KBM-7 (cell line): ENCODE measurements at places on chromosomes 7 and 10.

GRCh38 chr10:18418541-18419215 lies 232.7 kb downstream of the NSUN6 start:
- DNase-seq = peak; percentile 75

DNA sequence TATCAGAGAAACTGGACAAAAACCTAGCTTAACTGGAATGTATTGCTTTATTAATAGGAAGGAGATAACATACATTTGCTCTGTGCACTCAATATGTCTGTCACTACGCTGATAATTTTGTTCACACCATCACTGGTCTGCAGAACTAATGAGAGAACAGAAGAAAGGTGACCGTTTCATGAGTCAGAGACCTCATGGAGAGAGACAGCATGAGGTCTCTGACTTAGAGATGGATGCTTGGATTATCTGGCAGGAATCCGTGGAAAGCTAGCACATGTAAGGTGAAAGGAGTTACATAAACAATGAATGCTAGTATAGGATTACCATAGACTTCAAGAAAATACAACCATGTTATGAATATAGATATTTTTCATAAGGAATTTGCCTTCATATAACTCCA lies 947.3 kb downstream of the IPMK start:
- no peak for DNase-seq

- no peak for DNase-seq
These were observed 24.4 kb upstream of the ZMIZ2 start for GRCh38 chr7:44724276-44724675.

- no peak for DNase-seq
These were observed 93.4 kb downstream of the FAM107B start for GRCh38 chr10:14681305-14681704.

- no peak for DNase-seq
These were observed 9.9 kb upstream of the PRKAG2 start for GRCh38 chr7:151886783-151887182.

DNA sequence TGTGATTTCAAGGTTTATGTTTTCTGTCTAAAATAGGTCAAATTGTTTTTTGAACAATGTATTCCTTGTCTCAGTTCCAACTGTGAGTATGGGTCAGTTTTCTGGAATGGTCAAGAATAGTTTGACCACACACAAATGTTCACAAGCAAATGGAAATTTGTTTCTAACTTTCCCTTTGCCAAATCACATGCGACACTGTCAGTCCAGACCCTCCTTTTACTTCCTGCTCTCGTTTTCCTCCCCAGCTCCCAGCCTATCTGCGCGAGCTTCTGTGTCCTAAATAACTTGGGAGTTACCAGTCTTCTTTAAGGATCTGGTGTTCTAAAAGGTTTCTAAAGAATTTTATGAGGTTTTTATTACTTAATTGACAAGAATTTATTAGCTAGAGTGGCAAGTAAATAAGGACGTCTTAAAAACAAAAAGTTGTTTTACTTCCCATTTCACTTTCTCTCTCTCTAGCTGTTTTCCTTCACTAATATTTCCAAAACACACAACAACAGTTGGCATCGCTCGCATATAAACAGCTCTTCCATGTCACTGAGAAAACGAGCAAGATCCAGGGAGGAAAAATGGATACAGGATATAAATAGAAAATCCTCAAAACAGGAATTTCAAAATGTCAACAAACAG lies 266.1 kb upstream of the KLF6 start:
- DNase-seq = no peak

DNA sequence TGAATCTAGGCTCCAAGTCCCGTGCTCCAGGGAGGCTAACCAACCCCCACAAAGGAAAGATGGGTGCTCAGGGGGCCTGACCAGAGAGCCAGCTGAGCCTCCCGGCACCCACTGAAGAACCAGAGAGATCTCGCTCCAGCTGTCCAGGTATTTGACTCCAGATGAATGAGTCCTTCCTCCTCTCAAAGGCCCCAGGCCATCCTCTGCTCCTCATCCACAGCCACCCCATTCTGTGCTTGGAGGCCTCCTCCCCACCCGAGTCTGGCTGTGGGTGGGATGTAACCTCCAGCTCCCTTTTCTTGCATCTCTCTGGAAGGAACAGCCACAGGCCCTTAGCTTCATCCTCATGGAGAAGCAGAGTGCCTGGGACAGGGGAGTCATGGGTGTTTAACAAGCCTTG lies 44.6 kb downstream of the VSTM4 start:
- DNase-seq = no peak

DNA sequence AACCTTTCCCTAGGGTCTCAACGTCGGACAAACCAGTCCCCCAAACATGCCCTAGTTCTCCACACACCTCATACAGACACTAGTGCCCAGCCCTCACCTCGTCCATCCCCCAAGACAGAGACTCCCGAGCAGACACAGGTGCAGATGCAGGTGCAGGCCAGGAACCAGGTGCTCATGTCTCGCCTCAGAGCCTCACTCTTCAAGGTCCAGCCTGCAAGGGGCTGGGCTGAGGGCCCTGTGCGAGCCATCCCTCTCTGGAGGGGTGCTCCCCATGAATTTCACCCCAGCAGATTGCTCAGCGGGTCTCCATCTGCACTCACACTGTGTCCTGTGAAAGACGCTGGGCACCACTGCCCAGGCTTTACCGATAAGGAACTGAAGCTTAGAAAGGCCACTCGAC lies 36.9 kb upstream of the TUBB8 start:
- DNase-seq = no peak

DNA sequence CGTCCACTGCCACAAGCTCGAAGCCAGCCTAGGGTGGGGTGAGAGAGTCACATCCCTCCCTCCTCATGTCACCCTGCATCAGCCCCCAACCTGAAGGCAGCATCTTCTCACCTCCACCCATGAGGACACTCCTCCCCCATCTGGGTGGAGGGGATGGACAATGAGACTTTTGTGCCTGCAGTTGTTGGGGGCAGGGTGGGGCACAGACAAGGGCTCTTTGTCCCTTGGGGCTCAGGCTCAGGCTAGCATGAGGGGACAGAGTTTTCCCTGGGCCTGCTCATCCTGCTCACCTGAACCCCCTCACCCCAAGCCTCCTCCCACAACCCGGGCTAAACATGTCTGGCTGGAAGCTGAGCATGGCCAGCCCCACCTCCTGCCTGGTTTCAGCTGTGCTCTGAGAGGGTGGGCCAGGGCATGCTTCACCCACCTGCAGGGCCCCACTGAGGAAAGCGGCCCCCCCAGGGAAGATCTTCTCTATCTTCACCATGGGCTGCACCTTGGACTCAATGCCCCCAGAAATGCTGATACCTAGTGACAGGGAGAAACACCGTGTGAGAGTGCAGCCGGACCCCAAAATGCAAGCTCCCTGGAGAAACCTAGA lies 9.3 kb downstream of the LZTS2 start:
- no peak for DNase-seq

GRCh38 chr10:101602761-101603398 lies 14.8 kb downstream of the DPCD start:
- peak; percentile 93 for DNase-seq

- DNase-seq = no peak
These were observed 846 bp upstream of the CALML5 start for GRCh38 chr10:5500162-5500670.

DNA sequence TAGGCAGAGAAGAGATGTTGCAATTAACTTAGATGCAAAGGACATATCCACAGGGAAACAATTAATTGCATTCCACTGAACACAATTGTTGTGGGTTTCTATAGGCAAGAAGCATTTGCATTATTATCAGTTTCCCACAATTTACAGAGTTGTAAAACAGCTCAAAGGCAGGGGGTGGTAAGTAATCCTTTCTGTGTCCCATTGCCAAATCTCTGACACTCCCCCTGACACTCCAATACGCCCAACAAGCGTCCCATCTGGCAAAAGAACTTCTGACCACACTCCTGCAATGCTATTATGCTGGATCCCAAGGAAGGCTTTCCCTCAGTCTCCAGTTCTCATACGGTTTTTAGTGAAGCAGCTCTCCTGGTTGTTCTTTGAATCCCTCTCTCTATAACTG lies 179.8 kb downstream of the CXCL12 start:
- no peak for DNase-seq

DNA sequence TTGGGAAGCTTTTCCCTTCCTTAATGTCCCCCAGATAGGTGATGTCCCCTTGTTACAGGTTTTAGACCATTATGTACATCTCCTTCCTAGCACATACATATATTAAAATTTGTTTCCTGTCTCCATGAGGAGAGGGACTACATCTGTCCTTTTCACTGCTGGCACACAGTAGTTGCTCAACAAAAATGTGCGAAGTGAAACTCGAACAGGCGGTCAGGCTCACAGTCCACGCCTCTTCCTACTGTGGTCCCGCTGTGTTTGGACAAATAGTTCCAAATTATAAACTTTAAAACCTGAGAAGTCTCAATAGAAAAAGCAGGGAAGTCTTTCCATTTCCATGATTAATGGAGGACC lies 1.2 kb upstream of the HHEX start:
- DNase-seq = no peak

DNA sequence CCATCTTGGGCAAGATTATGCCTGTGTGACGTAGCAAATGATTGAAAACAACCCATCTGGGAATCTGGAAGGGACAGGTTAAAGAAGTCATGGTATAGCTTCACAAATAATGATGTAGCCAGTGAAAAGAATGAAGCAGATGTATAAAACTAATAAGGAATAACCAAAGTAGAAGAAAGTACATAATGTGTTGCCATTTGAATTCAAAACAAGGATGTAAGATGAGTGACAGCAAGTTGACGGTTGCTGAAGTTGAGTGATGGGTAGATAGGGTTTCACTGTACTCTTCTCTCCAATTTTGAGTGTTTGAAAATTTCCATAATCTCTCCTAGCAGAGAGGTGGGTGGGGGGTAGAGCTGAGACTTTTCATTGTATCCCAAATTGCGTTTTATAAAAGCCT lies 133.6 kb downstream of the FANK1 start:
- no peak for DNase-seq

DNA sequence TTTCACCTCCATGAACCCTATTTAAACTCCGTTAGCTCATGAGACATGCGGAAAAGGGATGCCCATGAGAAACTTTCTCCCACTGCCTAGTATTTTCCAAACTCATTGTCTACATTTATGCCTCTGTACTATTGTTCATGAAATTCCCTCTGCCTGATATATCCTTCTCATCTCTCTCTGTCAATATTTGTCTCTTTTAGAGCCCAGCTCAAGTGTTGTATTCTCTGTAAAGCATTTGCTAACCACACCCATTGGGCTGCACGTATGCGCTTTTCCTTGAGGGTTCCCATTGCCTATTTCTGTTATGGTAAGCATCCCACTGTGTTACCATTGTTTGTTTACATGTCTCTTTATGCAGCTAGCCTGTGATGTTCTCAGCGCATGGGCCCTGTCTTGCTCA lies 211.4 kb downstream of the MDFIC start:
- DNase-seq = no peak

- peak; percentile 8 for DNase-seq
These were observed 210.5 kb downstream of the ARHGAP21 start for GRCh38 chr10:24513155-24513554.

- peak; percentile 66 for DNase-seq
These were observed 863 bp downstream of the ST8SIA6 start for GRCh38 chr10:17453373-17454091.

- no peak for DNase-seq
These were observed 307.8 kb downstream of the PTPRN2 start for GRCh38 chr7:158279539-158280447.

GRCh38 chr7:120160166-120160565 lies 112.8 kb upstream of the KCND2 start:
- DNase-seq = no peak

GRCh38 chr10:63722537-63722936 lies 201.3 kb downstream of the REEP3 start:
- no peak for DNase-seq

DNA sequence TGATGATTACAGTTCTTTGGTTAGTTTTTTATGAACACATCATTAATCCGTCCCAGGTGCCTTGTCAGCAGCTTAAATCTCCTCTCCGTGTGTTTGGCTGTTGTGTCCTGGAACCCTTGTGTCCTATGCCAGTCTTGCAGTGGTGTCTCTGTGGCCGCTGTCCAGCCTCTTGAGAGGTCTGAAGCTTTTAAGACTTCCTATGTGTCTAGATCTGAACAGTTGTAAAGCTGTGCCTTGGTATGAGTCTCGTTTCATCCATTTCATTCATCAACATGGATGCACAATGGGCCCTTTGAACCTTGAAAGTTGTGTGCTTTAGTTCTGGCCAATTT lies 16.7 kb downstream of the LMTK2 start:
- no peak for DNase-seq

- DNase-seq = peak; percentile 47
These were observed 132.9 kb downstream of the LRRN3 start for GRCh38 chr7:111223802-111224253.

GRCh38 chr10:103758294-103758681 lies 97.1 kb downstream of the SH3PXD2A start:
- DNase-seq = no peak

GRCh38 chr7:149776289-149776688 lies 2.9 kb upstream of the ZNF467 start:
- DNase-seq = peak; percentile 80

- no peak for DNase-seq
These were observed 22.1 kb downstream of the KLLN start for GRCh38 chr10:87841186-87841585.

- DNase-seq = no peak
These were observed 3.3 kb downstream of the PPIF start for GRCh38 chr10:79350407-79351154.

DNA sequence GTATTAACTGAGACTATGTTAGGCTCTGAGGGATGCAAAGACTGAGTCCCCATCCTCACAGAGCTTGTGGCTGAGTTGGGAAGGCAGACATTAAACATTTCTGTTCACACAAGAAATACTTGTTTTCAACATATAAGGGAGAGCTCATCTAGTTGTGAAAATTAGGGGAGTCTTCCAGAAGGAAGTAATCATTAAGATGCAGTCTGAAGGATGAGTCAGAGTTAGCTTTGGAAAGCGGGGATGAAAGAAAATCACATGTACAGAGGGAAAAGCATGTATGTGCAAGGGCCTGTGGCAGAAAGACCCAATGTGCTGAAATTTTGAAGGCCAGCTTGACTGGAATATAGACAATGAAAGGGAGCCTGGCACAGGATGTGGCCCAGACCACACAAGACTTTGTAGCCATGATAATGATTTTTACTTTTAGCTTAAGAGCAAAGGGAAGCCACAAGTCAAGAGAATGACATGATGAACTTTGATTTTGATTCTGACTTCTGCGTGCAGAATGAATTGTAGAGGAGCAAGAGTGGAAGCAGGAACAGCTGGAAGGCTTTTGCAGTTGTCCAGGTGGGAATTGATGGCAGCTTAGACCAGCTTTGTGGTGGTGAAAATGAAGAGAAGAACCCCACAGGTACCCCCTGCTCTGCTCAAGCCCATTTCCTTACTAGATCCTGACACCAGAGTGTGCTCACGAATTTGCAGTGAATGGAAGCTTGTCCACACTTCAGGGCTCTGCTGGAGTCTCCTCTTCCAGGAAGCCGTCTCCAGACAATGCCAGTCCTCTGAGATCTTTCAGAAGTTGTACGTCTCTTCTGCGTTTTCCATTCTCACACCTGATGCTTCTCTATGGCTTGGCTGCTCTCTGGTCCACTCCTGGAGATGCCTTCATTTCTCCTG lies 115.6 kb downstream of the ATXN7L1 start:
- DNase-seq = no peak

GRCh38 chr10:88565072-88565471 lies 18.0 kb downstream of the RNLS start:
- DNase-seq = peak; percentile 52
